ENCODE measurements at places on chromosomes 4 and X.

GRCh38 chr4:17477774-17478472, 34.0 kb downstream of the QDPR start:
- no peak for DNase-seq

- no peak for DNase-seq
Observed at GRCh38 chrX:12758291-12758690, 32.9 kb upstream of the PRPS2 start.

DNA sequence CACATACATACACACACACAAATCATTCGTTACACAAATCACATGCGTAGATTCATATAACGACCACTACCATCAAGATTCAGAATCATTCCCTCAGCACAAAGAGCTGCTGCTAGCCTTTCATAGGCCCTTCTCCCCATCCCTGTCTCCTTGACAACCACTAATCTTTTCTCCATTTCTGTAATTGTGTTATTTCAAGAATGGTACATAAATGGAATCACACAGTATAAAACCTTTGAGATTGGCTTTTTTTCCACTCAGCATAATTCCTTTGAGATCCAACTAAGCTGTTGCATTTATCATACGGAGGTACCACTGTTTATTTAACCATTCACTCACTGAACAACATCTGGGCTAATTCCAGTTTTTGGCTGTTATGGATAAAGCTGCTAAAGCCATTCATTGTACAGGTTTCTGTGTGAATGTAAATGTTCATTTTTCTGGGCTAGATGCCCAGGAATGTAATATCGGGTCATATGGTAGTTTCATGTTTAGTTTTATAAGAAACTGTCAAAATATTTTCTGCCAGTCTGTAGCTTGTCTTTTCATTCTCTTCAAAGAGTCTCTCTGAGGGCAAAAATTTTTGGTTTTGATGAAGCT, 64.1 kb downstream of the USP11 start:
- no peak for DNase-seq

DNA sequence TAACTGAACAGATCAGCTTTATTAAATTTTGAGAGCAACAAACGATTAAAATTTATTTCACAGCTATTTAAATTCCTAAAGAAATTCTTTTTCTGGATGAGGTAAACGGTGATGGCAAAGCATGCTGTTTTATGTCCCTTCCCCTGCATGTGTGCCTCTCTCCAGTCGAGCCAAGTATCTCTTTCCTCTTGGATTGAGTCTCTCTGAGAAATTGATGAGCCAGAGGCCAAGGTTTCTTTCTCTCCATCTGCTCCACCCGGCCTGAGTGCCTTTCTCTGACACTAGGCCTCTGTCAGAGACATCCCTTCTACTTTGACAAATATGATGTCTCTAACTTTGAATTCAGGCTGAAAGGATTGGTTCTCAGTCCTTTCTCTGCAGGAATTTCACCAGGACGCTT, 42.6 kb upstream of the PARM1 start:
- no peak for DNase-seq

DNA sequence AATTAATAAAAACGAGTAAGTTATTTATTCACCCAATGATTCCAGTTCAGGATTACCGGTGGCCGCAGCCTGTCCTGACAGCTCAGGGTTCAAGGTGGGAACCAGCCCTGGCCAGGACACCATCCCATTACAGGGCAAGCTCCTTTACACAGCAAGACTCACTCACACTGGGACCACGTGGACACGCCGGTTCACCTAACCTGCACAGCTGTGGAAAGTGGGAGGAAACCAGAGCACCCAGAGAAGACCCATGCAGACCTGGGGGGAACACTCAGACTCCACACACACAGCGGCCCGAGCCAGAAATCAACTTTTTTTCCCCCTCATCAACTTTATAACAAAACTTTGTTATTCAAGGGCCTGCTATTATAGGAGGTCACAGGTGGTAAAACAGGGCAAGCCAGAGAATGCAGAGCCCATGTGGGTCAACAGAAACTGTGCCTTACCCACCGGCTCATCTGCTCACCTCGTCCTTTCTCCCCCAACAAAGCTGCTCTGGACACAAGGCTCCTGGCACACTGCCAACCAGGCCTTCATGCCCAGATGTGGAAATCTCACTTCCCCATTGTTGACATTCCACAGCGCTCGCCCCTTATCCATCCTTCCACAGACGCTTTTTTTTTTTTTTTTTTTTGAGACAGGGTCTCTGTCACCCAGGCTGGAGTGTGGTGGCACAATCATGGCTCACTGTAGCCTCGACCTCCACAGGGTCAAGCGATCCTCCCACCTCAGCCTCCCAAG, 8.0 kb upstream of the ODAPH start:
- no peak for DNase-seq

DNA sequence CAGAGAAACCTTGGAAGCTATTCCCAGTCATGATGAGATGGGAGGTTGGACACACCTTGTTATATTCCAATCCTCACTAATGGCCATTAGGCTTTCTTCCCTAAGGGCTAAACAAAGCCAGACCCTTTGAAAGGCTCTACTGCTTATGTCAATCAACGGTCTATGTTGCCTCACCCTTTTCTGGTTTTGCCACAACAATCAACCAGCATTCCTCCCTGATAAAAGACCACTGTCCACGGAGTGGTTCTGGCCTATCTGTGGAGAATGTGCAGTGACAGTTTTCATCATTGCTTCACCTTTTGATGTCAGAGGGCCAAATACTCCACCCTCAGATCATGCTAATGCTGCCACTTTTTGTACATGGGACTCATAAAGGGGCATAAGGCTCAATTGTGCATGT, 913.4 kb downstream of the RPA4 start:
- DNase-seq: no peak

DNA sequence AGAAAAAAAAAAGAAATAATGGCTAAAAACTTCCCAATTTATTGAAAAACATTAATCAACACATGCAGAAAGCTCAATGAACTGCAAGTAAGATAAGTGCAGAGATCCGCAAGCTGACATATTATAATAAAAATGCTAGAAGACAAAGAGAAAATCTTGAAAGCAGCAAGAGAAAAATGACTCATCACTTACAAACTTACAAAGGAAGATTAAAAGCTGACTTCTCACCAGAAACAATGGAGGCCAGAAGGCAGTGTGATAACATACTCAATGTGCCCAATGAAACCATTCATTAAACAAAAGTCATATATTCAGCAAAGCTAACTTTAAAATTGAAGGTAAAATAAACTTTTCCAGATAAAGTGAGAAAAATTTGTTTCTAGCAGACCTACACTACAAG, 7.3 kb upstream of the BRWD3 start:
- DNase-seq: no peak

DNA sequence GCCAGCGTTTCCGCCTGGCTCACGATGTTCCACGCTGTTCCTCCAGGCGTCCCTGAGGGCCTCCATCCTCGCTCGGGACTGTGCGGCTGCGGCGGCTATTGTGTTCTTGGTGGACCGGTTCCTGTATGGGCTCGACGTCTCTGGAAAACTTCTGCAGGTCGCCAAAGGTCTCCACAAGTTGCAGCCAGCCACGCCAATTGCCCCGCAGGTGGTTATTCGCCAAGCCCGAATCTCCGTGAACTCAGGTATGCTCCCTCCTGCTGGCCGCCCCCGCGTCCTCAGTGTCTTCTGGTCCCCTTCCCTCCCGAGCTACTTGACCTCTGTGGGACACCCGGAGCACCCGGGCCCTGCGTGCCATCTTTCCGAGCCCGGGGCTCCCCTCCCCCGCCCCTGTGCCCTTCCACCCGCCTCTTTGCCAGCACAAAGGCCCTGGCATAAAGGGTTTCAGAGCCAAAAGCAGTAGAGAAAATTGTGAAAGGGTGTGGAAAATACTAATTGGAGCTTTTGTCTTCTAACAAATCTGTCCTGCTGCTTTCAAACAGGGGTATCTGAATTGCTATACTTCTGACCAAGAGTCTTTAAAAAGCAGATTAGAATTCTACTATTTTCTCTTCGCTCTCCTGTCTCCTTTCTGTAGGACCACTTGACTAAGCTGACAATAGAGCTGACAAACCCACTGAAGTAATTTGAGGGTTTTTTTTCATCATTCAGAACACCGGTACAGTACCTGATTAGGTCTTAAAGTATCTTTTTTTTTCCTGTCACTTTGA, 104.0 kb downstream of the NEUROG2 start:
- DNase-seq: no peak

- DNase-seq: no peak
Observed at GRCh38 chr4:72875545-72875944, 194.0 kb downstream of the COX18 start.

- DNase-seq: no peak
Observed at GRCh38 chr4:158826882-158827281, 58.1 kb downstream of the FNIP2 start.

DNA sequence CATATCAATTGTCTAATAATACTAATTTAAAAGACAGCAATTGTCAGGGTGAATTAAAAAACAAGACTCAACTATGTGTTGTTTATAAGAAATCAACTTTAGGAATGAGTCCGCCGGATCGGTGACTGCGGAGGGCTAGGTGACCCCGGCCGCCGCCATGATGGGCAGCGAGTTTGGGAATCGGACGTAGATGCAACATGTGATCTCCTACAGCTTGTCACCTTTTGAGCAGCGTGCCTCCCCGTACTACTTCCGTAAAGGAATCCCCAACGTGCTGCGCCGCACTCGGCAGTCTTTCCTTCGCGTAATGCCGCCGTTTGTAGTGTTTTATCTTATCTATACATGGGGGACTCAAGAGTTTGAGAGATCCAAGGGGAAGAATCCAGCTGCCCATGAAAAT, 742.5 kb upstream of the PABPC4L start:
- no peak for DNase-seq

GRCh38 chr4:153212736-153213135, 8.5 kb downstream of the TRIM2 start:
- no peak for DNase-seq

GRCh38 chr4:110454441-110454840, 21.5 kb upstream of the ENPEP start:
- no peak for DNase-seq

- no peak for DNase-seq
Observed at GRCh38 chrX:131704136-131704695, 160.3 kb downstream of the OR13H1 start.

DNA sequence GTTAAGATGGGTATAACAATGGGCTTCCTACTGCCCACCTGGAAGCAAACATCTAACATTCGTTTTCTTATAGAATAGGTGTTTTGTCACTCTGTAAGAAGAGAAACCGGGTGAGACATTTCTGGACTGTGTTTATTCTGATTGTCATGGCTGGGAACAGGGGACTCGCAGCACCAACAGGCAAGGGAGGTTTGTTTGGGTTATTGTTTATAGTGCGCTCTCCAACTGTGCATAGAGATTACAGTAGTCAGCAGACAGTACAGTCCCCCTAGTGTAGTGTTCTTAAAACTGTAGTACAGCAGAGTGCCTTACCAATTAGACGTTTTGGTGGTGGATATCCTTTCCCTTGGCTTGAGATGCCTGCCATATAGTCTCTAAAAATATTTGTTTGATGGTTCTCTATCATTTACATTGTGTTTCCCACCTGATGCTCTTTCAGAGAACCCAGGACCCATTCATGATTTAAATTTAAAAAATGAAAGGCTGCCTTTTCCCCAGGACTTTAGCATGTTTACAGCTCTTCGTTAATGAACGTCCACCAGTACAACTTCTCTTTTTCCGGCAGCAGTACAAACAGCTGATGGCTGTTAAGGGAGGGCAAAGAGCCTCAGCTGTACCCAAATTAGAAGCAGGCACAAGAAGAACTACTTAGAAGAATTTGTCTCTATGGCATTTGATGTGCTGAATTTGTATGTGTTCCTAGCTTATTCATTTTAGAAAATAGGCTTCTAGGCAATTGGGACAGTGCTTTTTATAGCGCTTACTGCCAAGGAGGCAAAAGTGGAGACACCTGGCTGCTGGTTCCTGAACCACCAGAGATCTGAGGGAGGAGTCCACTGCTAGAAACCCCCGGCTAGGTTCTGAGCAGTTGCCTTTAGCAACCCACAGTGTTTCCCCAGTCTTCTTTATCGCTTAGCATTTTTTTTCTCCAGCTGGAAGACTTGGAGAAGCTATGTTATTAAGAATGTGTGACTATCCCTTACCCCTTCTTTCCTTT, 1.0 kb upstream of the RNF150 start:
- no peak for DNase-seq

GRCh38 chr4:156931267-156931666, 40.3 kb downstream of the PDGFC start:
- no peak for DNase-seq

DNA sequence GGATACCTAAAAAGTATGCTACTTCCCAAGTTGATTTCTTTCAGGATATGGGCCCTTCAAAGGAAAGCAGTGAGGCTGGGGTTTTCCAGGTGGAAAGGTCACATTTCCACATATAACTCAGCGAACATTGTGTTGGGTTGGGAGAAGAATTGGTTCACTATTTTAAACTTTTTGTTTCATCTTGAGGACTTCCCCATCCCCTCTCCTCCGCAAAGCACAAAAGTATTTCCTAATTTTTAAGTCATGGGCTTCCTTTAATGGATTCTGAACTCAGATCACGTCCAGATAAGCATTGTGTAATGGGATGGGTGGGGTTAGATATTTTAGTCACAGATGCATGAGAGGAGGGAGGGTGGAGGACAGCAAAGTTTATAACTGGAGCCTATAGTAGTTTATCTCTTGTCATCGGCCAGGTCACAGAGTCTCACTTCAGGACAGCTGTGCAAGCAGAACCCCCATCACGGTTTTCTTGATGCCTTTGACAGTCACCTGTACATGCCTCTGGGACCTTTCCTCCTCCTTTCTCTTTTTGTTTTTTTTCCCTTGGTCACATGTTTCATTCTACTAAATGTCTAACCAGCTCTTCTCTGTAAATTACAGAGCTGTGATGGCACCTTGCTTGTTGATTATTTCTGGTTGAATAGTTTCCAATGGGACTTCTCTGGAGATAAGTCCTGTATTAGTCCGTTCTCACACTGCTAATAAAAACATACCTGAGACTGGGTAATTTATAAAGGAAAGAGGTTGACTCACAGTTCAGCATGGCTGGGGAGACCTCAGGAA, 115.4 kb downstream of the PTTG2 start:
- no peak for DNase-seq

DNA sequence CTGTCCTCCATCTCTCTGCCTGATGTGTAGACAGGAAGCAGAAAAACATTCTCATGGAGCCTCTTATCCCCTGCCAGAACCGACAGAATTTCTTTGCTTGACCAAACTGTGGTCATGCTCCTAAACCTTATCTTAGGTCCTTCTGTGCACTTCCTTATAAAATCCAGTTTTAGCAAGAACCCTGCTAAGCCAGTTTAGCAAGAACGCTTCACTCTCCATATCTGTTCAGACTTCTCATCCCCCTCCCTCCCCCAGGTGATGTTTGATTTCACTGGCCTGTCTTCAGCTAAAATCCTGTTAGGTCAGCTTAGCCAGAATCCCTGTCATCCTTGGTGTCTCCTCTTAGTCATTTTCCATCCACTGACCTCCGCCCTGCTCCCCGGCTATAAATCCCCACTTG, 1130.9 kb upstream of the PRKX start:
- no peak for DNase-seq

GRCh38 chr4:63904201-63904600, 505.0 kb downstream of the TECRL start:
- no peak for DNase-seq

GRCh38 chr4:185771711-185772390, 40.1 kb downstream of the SORBS2 start:
- no peak for DNase-seq

- no peak for DNase-seq
Observed at GRCh38 chrX:104618106-104618895, 52.3 kb downstream of the IL1RAPL2 start.

GRCh38 chrX:101028562-101028961, 23.3 kb downstream of the TRMT2B start:
- no peak for DNase-seq

GRCh38 chr4:183182873-183183725, 84.0 kb downstream of the WWC2 start:
- peak; percentile 76 for DNase-seq
